Activated CD4-positive, alpha-beta memory T cell treated with anti-CD3 and anti-CD28 coated beads for 36 hours (primary cell): ENCODE measurements at places on chromosomes 4 and X. TPM values are rescaled to one million over a fixed set of nuclear protein-coding genes. Genes with fewer than 3 reads are reported as not detected.

EDA gene
- 4.2 TPM for total RNA-seq

APLN gene
- total RNA-seq: 0.36 TPM

ARHGAP36 gene
- not detected for total RNA-seq

CDKL2 gene
- 0.97 TPM for total RNA-seq

AMTN gene
- not detected for total RNA-seq

XK gene
- not detected for total RNA-seq

CAPN6 gene
- not detected for total RNA-seq

SMPX gene
- not detected for total RNA-seq

USO1 gene
- 57.3 TPM for total RNA-seq

EPHA5 gene
- not detected for total RNA-seq

DNA sequence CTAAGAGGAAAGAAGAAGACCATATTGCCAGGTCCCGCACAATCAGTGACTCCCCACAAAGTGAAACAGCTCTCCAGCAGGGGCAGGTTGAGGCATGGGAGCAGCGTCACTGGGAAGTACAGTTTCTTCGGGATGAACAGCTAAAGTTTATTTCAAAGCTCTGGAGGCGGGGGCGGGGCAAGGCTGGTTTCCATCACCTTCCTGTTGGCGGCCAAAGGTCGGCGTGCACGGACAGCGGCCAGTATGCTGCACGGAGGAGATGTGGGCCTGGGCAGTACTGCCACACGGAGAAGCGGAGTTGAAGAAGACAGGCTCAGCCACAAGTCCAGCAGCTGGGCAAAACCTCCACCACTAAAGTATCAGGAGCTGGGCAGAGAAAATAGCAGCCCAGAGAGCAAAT lies 951 bp upstream of the ZNF518B start:
- DNase-seq: no peak

GRCh38 chr4:6461301-6462165 lies 10.9 kb downstream of the PPP2R2C start:
- no peak for DNase-seq

DNA sequence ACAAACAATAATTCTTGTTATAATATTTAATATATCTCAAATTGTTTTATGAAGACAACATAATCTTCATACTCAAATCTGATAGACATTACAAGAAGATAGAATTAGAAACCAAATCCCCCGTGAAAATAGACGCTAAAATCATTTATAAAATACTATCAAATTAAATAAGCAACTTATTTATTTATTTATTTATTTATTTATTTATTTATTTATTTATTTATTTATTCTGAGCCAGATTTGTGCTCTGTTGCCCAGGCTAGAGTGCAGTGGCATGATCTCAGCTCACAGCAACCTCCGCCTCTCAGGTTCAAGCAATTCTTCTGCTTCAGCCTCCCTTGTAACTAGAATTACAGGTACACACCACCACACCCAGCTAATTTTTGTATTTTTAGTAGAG lies 294.9 kb upstream of the MAGEC2 start:
- no peak for DNase-seq

GRCh38 chr4:146959692-146960091 lies 14.0 kb upstream of the TTC29 start:
- DNase-seq: no peak

DNA sequence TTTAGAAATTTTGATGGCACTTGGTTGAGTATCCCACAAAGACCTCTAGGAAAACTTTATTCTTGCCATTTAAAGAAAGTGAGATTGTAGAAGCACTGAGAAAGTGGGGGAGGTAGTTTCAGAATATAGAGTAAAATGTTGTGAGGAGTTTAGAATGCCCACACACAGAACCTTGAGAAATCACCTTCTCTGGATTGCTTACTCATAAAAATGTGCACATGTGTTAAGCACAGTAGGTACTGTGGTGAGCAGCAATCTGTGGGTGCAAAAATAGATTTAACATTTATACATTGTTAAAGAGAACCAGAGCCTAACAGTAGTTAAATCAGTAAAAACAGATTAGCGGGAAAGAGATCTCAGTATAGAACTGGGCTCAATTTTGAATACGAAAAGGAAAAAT lies 201.2 kb upstream of the NWD2 start:
- no peak for DNase-seq

- peak; percentile 71 for DNase-seq
Observed at GRCh38 chr4:80173401-80173800, 23.9 kb upstream of the PRDM8 start.

DNA sequence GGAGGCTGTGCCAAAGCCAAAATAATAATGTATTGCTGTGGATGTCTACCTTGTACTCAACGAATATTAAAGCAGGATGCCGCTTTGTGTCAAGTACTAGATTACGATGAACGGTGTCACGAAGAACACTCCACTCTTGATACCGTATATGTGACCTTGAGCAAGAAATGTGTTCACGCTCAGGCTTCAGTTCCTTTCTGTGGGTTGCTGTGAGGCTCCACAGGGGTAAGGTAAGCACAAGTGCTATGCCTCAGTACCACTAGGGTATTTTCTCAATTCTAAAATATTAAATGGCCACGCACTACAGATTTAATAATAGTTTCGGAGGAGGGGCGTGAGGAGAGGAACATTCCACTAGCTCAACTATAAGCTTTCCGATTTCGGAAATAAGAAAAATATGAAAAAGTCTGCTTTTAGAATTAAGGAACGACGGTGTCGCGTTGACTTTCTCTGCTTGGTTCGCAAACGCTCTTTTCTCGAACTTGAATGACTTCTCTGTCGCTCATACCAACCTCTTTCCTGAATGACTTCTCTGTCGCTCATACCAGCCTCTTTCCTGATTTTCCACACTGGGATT lies 607 bp upstream of the SCOC start:
- DNase-seq: peak; percentile 50

DNA sequence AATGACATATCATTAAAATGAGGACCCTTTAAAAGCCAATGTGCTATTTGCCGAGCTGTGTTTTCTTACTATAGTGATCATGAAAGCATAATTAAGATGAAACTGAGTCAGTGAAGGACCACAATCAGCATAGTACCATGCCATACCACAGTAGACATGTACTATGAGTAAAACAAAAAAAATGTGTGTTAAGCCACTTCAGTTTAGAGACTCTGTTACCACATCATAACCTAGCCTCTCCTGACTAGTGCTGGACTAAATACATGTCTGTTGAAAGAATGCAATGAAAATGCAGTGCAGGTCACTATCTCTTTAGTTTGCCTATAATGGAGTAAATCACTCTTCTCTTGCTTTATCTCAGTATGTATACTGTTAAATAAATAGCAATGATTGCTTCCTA lies 12.3 kb upstream of the DDX53 start:
- DNase-seq: no peak

- no peak for DNase-seq
Observed at GRCh38 chr4:145048817-145049216, 49.2 kb downstream of the ANAPC10 start.

DNA sequence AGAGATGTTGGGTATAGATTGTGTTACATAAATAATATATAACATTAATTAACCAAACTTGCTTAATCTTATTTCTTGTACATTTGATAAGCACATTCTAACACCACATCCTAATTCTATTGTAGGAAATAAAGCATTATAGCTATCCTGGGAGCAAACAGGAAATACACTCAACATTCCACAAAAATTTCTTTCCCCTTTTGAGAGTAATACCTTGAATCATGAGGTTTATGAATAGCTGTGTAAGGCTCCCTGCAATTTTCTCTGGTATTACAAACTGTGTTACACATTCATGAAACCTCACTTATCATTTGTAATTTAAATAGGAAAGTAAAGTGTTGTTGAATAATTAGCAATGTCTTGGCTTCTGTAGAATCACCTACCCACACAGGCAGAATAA lies 95.1 kb downstream of the TMEM47 start:
- DNase-seq: no peak

DNA sequence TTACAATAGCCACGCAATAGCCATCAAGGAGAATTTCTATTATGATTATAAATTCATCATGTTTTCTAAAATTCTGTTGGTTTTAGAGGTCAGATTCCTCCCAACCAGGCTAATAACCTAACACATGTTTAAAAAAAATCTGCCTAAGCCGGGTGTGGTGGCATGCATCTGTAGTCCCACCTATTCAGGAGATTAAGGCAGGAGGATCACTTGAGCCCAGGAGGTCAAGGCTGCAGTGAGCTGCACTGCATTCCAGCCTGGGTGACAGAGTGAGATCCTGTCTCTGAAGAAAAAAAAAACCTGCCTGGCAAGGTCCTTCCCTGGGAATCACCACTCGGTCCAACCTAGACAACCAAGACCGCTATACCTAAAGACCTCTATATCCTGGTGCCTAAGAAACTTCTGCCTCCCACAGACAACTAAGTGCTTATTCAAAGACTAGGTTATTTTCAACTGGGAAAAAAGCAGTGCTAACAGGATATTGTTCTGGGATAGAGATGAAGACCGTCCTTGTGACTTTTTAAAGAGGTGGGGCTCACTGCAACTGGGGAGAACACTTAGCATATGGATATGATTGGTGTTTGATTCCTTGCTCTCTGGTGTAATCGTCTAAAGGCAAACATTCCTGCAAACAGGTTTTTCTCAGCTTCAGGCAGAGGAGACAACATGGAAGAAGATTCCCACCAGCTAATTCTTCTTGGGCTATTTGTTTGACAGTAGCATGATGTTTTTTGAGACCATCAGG lies 18.2 kb downstream of the ATP1B4 start:
- no peak for DNase-seq

GRCh38 chr4:184952522-184952921 lies 65.8 kb upstream of the HELT start:
- DNase-seq: no peak

- no peak for DNase-seq
Observed at GRCh38 chr4:151842430-151843079, 81.7 kb upstream of the GATB start.

- no peak for DNase-seq
Observed at GRCh38 chrX:55796496-55796895, 78.9 kb downstream of the RRAGB start.
